Natural killer cell treated with Interleukin-12 subunit alpha and Interleukin-12 subunit beta and Interleukin-15 and Interleukin-18, amount 100 ng/mL, for 72 hours (primary cell): ENCODE measurements at places on chromosomes 6 and 20.

GRCh38 chr6:78701407-78701806 is 165.9 kb upstream of the IRAK1BP1 start:
- no peak for DNase-seq

DNA sequence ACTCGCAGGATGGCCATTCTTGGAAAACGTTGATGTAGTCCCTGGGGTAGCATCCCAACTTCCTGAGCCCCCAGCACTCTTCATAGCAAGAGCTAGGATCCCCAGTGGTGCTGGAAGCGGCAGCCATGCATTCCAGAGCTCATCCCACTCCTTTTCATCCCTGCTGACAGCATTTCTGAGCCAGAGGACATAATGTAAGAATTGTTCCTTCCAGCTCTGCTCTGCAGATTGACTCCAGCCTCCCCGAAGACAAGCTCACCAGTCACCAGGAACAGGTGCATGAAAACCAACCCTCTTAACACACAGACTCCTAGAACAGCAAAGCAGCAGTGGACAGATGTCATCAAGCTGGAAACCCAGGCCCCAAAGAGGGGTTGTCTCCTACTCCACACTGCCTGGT is 3.8 kb downstream of the SLC13A3 start:
- no peak for DNase-seq

DNA sequence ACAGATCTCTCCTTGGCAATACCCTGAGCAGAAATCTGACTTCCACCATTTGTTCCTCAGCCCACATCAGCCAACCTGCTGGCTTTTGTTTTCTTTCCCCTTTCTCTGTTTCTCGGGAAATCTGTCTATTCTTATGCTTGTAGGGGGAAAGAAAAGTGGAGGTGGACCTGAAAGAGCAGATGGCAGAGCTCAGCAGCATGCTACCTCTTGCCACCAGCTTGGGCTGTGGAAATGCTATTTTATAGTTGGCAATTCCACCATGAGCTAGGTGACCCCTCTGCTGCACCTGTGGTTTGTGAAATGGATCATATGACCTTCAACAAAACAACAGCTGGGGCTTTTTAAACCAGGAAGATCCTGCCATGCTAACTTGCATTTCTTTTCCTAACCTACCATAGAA is 6.8 kb upstream of the SPATS1 start:
- no peak for DNase-seq

DNA sequence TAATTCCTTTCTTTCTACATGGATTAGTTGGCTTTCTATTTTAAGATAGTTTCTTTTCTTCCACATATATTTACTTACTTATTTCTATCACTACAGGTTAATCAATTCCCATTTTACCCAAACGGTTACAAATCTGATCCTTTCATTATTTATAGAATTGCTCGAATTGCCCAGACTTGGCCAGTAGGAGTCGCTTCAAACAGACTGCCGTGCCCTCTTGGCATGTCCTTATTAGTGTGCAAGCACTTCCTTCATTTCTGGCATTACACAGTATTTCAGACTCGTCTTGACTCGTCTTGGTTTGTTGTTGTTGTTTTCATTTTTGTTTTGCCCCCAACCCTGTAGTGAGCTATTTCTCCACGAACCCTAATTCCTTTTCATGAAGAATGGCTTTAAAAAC is 74.6 kb downstream of the SAMD3 start:
- no peak for DNase-seq

GRCh38 chr20:19181552-19181951 is 30.9 kb upstream of the SLC24A3 start:
- no peak for DNase-seq

DNA sequence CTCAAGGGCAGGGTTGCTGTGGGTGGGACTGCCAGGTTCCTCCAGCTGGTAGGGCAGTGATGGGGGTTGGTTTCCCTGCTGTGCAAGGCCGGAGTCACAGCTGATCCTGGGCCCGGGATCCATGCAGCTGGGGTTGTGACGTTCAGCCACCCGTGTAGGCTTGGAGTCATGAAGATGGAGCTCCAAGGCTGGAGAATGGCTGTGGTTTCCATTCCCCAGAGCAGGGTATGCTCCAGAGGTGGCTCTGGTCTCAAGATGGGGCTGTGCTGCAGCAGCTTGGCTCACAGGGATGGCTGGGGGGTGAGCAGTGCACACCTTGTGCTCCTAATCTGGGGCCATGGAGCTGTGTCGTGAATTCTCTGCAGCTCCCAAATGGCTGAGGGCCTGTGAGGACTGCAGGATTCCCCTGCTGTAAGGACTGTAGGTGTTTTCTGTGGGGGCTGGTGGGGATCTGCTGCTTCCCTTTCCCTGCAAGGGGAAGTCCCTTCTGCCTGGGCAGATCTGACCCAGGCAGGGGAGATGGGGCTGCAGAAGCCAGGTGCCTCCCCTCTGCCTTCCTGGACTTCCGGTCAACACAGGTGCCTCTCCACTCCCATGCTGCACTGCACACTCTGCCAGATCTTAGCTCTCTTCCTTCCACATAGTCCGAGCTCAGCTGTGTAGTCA is 15.9 kb downstream of the KIF25 start:
- no peak for DNase-seq

DNA sequence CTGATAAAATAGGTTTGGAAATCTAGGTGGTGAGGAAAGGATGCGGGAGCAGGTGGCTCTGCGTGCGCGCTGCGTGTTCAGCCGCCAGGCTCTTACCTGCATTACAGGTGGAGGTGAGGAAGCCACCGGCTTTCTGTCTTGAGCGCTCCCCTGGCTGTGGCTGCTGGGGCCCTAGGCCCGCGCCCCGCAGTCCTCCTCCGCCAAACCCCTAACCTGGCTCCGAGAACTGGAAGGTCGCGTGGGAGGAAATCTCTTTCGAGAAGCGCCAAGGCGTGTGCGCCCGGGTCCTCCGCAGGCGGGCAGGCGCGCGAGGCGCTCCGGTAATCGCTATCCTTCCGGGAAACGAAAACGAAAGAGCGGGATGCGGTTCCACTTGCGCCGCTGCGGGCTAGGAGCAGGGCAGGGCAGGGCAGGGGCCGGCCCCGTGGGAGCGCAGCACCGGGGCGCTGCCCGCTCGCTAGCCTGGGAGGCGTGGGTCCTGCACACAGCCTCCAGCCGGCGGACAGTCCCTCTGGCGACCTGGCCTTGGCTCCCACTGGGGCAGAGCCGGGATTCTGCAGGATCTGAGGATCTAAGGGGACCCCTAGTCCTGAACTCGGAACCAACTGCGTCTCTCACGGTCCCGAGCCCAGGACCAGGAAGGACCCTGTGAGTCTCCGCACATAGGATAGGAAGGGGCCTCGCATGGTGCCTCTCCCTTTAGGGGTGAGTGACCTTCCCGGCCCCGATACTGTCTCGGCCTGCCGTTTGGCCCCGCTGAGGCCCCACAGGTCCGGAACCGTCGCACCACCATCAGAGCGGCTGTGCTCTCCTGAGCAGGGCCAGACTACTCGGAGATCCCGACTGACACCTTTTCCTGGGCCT is at the start of gene ETV7:
TSS of gene ETV7 (minus strand) at position 230 of the 864 bp plus-strand sequence. CDS start at position 102, 128 bp downstream.
- peak; percentile 90 for DNase-seq

DNA sequence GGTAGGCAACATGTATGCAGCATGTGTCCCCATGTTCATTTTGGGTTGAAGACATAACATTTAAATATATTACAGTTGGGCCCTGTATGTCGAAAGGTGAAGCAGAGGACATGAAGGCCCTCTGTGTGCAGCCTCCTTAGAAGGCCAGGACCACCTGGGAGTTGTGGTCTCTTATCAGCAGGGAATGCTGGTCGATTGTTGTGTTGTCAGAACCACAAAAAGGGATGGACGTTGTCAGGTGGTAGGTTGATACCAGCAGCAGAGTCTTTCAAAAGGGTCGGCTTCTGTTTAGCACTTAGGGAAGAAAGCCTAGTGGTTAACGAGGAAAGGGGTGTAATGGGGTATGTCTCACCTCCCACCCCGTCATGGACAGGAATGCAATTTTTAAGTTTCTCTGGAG is 67.3 kb upstream of the SLC22A1 start:
- DNase-seq = no peak

- no peak for DNase-seq
These were observed 45.3 kb upstream of the NRSN1 start for GRCh38 chr6:24080711-24081110.

DNA sequence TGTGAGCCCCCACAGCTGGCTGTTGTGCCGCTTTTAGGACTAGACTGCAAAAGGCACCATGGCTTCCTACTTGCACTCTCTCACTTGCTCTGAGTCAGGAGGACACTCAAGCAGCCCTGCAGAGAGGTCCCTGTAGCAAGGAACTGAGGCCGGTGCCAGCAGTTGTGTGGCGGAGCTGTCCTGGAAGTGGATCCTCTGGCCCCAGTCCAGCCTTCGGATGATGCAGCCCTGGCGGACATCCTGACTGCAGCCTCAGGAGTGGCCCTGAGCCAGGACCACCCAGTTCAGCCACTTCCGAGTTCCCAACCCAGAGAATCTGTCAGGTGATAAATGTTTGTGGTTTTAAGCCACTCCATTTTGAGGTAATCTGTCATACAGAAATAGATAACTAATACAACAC is 17.5 kb downstream of the CTCFL start:
- DNase-seq = no peak

DNA sequence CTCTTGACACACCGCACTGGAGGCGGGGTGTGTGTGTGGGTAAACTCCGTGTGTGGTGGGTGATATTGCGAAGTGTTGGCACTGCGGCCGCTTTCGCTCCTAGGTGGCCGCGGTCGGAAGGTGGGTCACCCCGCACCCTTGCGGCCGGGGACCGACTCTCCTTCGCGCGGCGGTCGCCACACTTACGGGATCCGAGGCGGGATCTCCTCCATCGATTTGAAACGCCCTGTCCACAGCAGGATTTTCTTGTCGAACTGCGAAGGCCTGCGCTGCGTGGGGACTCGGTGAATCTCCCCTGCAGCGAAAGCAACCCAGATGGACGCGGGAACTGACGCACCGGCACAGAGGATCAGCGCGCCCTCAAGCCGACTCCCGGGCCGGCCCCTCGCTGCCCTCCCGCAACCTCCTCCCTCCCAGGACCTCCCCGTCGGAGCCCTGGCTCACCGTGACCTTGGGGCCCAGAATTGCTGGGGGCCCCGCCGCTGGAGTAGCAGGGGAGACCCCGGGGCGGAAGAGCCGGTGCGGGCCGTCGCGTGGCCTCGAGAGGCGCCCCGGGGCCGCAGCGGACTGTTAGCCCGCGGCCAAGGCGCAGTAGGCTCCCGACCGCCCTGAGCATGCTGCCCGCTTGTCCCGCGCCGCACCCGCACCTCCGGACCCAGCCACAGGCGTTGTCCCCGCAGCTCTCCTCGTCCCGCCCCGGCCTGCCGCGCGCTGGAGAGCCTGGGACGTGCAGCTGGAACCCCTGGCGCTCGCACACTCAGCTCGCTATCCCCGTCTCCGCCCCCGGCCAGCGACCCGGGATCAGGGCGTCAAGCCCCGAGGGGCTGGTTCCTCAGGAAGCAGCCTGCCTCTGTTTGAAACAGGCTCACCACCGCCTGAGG is at the start of gene FAM162B:
TSS of gene FAM162B (minus strand) at position 759 of the 881 bp plus-strand sequence. CDS start at position 616, 143 bp downstream.
- no peak for DNase-seq

DNA sequence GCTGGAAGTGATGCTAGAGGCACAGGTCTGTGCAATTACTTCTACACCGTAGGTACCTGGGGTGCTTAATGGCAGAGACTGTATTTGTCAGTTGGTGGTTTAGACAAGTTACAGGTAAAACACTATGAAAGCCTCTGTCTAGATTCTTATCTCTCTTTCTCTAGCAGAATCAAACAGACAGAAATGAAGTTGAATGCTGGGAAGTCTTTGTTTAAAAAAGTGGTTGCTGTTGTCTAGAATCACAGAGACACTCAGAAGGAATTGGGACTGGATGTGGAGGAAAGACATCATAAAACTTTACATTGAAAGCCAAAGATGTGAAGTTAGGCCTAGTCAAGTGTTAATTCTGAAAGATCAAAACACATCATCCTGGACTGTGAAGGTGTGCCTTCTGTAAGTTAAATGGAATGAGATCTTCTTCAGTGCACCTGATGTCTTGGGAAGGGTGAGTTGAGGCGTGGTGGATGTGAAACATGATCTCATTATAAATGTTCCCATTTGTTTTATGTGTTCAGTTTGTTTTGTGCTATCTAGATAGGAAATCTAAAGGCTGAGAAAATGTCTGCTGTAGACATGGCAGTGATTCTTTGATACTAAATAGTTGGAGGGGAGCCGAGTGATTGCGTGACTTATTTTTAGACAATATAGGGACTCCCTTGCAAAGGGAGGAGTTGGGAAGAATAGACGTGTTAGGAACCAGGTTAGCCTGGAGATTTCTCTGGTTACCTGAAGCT is 290.2 kb downstream of the SOX4 start:
- no peak for DNase-seq

DNA sequence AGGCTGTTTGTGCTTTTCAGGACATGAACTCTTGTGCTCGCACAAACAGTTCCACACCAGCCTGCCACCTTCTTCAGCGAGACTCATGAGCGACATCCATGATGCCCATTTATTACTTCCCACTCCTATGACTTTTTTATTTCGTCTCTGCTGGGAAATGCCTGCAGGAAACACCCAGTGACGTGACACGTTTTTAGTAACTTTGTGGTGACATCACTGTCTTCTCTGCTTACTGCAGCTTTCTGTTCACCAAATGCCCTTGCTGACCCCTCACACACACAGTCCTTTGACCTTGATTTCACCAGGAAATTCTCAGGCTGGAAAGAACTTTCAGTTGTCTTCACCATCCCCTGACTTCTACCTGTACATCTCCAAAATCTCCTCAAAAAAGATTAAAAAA is 8.9 kb downstream of the TRIM40 start:
- no peak for DNase-seq

GRCh38 chr6:110198561-110198960 is 18.3 kb downstream of the CDC40 start:
- no peak for DNase-seq

GRCh38 chr20:44288252-44288651 is 22.8 kb downstream of the FITM2 start:
- no peak for DNase-seq

DNA sequence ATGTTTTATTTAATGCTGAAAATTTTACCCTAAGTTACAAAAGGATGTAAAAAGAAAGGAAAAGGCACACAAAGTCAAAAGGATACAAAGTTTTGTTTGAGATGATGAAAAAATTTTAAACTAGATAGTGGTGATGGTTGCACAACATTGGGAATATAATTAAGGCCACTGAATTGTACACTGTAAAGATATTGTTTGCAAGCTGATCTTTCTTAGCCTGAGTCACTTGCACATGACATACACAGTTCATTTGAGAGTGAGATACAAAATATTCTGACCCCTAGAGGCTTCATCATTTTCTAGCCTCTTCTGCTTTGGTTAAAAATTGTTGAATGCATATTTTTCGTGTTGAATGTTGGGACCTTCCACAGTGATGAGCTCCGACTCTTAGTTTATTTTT is 462.6 kb downstream of the HDGFL1 start:
- DNase-seq = no peak

- no peak for DNase-seq
These were observed 28.3 kb downstream of the FOXF2 start for GRCh38 chr6:1417718-1418117.

DNA sequence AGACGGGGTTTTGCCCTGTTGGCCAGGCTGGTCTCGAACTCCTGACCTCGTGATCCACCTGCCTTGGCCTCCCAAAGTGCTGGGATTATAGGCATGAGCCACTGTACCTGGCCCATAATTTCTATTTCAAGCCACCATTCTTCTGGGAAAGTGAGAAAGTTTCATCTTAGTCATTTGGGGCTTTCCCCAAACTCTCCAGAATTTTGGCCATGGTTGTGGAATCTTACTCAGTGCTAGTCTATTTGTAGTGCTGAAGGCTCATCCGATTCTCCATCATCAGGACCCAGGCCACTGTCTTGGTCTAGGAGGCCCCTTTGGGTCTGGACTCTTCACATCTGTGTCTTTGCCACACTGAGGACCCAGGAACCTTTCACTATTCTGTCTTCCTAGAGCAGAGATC is 164.9 kb downstream of the EYA2 start:
- no peak for DNase-seq
